ENCODE measurements at places on chromosomes 13 and 19.

DNA sequence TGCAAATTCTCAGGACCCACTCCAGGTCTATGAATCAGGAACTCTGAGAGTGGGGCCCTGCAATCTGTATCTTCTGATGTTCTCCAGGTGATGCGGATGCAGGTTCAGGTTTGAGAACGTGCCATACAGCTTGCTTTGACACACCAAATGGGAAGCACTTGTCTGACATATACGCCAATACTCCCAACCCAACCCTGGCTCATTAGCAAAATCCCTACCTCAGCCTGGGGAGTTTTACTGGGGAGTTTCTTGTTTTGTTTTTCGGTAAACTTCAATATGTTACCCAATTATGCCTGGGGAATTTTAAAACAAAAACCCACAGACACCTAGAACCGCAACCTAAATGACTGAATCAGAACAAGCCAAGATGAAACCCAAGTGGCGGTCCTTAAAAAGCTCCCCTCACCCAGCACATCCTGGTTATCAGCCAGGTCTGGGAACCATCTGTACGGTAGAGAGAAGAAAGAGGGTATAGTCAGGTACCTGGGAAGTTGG, 41.2 kb downstream of the ABCC4 start:
- DNase-seq, result no peak

DNA sequence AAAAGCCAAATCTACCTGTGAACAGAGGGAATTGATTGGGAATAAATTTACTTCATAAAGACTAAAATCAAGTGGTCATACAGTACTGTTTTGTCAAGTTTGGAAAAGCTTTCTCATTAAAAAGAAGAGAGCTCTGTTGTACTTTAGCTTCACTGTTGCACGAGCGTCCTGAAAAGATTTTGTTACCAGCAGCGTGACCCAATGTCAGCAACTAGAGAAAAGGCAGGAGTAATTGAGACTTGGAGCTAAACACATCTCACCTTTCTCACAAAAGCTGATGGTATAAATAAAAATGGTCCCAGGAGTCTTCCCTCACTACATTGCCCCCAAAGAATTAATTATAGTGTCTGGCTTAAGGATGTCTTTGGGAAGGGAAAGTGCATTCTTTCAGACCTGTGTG, 613.7 kb downstream of the OLFM4 start:
- no peak for DNase-seq

GRCh38 chr13:68173111-68173510, 943.0 kb upstream of the PCDH9 start:
- no peak for DNase-seq

GRCh38 chr13:104140552-104140951, 1074.3 kb upstream of the SLC10A2 start:
- no peak for DNase-seq

GRCh38 chr13:49298903-49299605, 51.3 kb downstream of the CDADC1 start:
- no peak for DNase-seq

GRCh38 chr13:77031656-77032243, 4.8 kb upstream of the FBXL3 start:
- no peak for DNase-seq

DNA sequence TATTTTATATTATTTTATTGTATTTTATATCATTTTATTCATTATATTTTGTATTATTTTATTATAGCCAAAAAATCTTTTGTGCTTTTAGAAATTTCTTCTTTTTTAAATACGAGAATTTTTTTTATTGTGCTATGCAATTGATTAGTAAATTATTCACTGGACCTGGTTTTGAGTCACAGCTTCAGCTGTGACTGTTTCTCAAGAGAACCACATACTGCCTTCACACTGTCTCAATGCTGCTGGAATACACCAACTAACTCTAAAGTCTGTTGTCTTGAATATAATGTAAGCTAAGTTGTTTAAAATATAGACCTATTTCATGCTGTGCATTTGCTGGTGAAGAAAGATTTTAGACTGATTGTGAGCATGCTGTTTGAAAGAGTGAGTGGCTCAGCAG, 423.6 kb downstream of the NDFIP2 start:
- no peak for DNase-seq

DNA sequence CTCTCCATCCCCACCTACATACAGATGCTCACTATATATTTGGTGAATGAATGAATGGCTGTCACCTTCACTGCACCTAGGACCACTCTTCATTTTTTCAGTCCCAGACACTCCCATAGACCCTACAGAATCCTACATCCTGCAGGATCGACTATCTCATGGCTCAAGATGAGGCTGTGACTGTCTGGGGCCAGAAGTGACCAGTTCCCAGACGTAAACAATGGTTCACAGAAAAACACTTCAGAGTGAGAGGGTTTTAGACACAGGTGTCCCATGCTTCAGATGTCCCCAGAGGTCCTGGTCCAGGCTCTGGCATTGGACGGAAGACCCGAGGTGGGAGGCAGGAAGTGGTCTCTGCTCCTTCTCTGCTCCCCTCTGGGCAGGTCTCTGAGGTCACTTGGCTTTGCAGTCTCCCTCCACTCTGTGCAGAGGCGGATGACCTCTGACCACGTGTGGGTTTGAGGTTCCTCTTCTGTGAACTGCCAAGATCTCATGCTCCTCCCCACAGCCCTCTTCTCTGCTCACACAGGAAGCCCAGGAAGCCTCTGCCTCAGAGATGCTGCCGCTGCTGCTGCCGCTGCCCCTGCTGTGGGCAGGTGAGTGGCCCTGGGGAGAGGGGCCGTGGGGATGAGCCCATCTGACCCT, 24.9 kb downstream of the SIGLEC7 start:
- DNase-seq, result no peak

DNA sequence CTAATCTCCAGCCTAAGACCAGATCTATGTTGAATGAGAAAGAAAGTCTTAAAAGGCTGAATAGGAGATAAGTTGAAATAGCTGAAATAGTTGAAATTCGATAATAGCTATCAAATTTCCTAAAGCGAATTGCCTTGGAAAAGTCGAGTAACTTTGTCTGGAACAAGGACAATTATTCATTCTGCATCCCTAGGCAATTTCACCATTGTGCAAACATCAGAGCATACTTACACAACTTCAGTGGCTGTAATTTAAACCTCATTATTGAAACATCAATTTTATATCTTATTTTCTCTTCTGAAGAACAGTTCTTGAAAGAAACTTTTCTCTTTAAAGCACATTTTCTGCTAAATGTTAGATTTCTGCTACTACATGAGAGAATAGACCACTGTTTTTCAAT, 13.6 kb downstream of the TNFSF13B start:
- DNase-seq, result no peak

- DNase-seq, result no peak
These were observed 6.2 kb downstream of the IFT88 start for GRCh38 chr13:20573186-20573585.

DNA sequence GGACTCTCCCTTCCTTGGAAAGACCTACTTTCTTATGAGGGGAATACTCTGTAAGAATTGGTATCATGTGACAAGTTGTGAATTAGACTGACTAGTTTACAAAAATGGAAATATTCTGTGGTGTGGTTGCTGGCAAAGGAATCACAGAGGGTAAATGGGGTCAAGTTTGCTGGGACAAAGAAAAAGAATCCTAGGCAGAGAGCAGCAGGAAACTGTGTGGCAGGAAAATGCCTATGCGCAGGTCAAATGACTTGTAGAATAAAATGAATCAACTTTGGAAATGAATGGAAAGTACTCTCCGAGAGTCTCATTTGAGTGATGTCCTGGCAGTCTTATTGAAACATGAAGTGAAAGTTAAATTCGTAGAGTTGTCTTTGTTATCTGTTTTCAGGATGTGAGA, 1250.7 kb downstream of the UQCRFS1 start:
- no peak for DNase-seq

DNA sequence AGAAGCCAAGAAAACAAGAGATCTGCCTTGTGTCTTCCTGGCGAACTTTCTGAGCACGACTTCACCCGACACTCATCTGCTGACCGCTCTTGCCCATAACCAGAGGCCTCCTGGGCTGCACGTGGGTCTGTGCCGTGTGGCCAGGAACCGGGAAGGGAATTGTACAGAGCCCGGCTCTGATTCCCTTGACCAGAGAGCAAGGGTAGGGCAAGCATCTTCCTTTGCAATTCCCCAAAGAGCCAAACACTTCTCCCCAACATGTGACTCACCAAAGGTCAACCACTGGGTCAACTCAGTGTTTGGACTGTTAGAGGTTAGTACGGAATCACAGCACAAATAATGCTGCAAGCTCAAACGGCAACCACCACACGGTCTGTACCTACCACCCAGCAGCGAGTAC, 48.9 kb downstream of the KLF2 start:
- DNase-seq, result no peak

- no peak for DNase-seq
These were observed 14.3 kb downstream of the LPAR6 start for GRCh38 chr13:48398450-48399095.

DNA sequence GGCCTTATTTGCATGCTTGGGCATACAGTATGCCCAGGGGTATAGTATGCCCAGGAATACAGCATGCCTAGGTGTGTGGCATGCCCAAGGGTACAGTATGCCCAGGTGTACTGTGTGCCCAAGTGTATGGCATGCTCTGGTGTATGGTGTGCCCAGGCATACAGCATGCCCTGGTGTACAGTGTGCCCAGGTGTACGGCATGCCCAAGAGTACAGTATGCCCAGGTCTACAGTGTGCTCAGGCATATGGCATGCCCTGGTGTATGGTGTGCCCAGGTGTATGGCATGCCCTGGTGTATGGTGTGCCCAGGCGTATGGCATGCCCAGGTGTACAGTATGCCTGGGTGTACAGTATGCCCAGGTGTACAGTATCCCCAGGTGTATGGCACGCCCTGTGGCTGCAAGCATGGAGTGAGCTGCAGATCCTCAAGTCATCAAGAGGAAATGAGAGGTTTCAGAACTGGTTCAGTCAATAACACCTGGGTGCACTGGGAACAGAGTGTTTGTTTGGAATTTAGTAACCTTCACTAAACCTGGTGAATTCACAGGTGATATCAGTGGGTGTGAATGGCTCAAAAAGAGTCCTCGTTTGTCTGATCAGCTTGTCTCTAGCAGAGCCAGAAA, 7.8 kb upstream of the C13orf42 start:
- DNase-seq, result no peak

- no peak for DNase-seq
These were observed 123.8 kb upstream of the PCDH9 start for GRCh38 chr13:67353941-67354340.

DNA sequence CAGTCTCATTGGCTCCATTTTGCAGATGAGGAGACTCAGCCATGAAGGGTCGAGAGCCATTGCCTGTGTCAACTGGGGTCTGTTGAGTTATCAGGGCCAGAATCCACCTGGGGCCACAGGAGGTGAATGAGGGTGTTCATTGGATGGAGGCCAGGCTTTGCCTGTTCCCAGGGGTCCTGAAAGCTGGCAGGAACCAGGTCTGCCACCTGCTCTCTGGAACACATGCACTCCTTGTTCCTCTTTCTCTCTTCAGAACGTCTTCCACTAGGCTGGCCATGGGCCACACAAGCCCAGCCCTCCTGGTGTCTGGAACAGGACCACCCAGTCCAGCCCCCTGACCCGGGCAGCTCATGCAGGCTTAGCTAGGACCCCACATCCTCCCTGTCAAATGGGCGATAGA, 21.1 kb downstream of the PPP1R37 start:
- no peak for DNase-seq

- DNase-seq, result no peak
These were observed 586.8 kb downstream of the TBC1D4 start for GRCh38 chr13:74895042-74895796.

- DNase-seq, result no peak
These were observed 530.4 kb downstream of the MYO16 start for GRCh38 chr13:109159650-109160309.

DNA sequence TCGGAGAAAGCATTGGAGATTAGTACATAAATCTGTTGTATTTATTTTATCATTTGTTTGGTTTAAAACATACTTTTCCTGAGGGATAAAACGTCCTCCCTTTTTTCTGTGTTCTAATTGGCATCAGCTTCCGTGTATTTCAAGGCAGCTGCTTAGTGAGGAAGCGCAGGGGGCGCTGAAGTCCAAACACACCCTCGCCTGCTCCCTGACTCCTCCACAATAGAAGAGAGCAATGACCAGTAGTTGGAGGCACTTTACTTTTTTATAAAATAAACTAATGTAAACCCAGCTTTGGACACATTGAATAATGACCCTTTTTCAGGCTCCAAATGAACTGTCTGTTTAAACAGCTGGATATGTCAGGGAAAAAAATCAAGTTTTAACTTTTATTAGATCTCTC, 79.9 kb downstream of the RNASEH2B start:
- DNase-seq, result no peak

GRCh38 chr13:99686944-99687411, 185.7 kb downstream of the TM9SF2 start:
- no peak for DNase-seq

- DNase-seq, result no peak
These were observed 112.2 kb downstream of the IER2 start for GRCh38 chr19:13262450-13262849.

- no peak for DNase-seq
These were observed 11.7 kb upstream of the KL start for GRCh38 chr13:33004511-33004910.

Data from mesothelial cell of epicardium (in vitro differentiated cells).